Left ventricle myocardium inferior (tissue), 1 donor: ENCODE measurements at places on chromosomes 4 and X.

GRCh38 chrX:11996810-11997209 is 141.5 kb upstream of the FRMPD4 start:
- DNase-seq = no peak

GRCh38 chr4:185716141-185716551 is 95.8 kb downstream of the SORBS2 start:
- DNase-seq = no peak

DNA sequence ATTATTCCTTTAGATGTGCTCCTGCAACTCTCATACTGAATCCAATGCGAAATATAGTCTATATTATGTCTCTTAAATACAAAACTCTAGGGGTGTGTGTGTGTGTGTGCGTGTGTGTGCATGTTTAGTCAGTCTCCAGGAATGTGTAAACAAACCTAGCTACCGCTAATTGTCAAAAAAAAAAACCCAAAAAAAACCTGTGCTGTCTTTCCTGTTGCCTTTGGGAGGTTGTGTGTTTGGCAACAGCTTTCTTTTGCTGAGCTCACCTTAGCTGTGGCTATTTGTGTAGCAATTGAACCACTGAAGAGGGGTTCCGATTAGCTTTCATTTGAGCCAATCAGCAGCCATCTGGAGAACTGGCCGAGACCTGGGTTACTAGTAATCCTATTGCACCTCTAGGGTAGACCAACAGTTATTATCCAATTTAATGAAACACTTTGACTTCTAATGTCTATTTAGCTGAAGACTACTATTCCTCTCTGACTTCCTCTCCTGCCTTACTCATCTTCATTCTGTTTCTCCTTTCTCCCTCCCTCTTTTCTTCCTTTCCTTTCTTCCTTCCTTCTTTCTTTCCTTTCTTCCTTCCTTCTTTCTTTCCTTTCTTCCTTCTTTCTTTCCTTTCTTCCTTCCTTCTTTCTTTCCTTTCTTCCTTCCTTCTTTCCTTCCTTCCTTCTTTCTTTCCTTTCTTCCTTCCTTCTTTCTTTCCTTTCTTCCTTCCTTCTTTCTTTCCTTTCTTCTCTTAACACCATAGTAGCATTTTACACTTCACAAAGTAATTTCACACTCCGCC is 471.1 kb downstream of the GBA3 start:
- DNase-seq = no peak

DNA sequence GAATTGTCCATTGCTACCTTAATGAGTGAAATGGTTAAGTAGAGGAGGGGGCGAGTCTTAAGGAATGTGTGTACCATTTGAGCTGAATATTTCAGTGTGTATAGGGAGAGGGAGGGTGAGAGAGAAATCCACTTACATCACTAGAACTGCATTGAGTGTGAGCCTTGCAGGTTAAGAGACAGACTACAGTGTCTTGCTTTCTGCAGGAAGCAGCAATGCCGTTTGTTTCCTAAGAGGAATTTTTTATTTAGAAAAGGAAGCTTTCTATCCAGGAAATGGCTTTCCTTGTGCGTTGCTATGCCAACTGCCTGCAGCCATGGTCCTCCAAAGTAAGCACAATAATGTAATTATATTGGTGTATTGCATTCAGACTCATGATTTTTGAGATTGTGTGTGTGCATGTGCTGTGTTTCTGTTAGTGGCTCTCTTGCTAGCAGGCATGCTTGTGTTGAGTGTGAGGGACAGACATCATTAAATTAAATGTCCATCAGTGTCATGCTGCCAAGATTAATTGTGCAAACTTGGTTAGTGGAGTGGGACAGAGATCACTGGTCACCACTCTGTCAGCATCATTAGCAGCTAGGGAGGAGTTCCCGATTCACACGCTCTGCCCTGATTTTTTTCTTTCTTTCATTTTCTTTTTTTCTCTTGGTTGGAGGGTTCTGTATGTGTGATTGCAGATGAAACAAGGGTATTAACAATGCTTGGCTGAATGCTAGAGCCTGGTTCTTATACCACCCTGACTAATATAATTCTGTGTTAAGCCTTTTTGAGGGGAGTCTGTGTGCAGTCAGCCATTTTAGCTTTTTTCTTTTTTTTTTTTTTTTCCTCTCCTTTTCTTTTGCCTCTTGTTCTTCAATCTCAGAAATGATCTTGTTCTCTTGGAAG is 164.3 kb downstream of the RAPGEF2 start:
- no peak for DNase-seq

DNA sequence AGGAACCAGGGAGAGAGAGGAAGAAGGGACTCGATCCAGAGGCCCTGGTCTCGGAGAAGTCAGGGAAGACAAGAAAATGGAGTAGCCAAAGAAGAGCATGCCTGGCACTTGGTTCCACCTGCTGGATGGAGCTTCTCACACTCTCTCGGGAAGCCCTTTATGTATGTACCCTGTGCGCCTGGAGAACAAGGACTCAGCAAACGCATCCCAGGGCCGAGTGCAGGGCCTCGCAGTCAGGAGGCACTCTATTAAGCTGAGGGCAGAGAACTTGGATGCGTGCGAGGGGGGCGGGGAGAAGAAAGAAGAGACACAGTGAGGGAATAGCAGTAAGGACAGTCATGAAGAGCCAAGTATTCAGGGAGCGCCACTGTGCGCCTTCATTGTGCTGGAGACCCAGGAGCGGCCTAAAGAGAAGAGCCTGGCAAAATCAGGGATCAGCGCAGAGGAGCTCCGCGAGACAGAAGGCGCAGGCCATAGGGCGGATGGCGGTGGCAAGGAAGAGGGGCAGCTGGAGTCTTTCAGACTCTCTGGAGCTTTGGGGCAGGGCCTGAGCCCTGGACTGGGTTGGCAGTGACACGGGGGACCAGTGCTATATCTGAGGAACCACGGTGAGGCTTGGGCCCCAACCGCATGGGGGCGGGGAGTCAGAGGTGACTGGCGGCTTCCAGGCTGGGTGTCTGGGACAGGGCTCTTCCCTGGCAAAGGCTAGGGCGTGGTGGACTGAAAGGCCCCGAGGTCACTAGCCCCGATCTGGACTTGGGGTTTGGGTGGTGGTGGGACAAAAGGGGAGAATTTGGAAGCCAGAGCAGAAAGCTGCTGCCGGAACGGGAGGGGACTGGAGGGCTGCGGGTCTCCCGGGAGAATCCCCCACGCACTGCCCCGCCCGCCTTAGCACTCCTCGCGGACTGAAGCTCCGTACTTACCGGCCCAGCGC is 1.9 kb upstream of the SEPTIN6 start:
- no peak for DNase-seq

- DNase-seq = no peak
Observed at GRCh38 chrX:20382518-20383297, 116.0 kb upstream of the RPS6KA3 start.

GRCh38 chr4:168361365-168362024 is 42.9 kb upstream of the DDX60 start:
- DNase-seq = no peak

- DNase-seq = no peak
Observed at GRCh38 chrX:12814420-12814819, 23.2 kb downstream of the PRPS2 start.

DNA sequence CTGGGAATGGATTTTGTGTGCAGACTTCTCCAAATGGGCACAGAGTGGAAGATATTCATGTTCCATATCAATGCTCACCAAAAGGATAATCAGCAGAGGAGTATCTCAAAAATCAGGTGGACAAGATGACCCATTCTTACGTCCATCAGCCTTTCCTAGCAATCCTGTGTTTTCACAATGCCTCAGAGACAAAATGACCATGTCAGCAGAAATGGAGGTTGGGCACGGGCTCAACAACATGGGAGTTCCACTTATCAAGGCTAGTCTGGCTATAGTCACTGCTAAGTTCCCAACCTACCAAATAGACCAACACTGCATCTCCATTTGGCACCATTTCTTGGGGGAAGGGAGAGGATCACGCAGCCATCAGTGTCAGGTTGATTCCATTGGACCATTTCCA is 179.0 kb downstream of the COX7B2 start:
- no peak for DNase-seq

- DNase-seq = no peak
Observed at GRCh38 chr4:25050370-25051078, 19.8 kb upstream of the LGI2 start.

DNA sequence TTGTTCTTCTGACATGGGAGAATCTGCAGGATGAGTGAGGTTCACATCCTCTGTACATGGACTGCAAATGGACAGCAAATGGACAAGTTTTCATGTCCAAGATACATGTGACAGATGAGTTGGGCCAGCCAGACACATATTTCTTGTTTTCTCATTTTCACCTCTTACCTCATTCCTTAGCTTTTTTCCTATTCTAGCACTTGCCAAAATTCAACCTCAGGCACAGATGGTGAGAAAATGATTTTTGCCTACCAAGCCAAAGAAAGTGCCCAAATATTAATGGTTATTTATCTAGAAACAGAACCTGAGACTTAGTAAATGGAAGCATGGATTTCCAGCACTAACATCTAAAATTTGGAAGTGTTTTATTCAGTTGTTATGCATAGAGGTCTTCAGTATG is 402.2 kb downstream of the AFF2 start:
- no peak for DNase-seq

DNA sequence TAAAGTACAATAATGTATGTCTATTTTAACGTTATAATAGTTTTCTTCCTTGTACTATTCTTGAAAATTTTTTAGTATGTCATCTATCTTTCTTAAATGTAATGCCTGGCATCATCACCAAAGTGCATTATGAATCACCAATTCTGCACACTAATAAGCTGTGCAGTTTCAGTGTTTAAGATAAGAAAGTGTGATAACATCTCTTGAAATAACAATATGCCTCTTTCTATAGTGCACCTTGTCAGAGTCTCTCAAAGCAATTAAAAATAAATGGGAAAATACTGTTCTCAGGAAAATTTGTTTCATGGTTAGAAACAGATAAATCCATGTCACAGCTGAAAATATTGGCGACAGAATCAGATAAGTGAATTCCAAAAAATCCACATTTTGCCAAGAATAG is 457.4 kb upstream of the PCDH10 start:
- no peak for DNase-seq

GRCh38 chrX:26100421-26100920 is 37.7 kb upstream of the MAGEB18 start:
- no peak for DNase-seq

DNA sequence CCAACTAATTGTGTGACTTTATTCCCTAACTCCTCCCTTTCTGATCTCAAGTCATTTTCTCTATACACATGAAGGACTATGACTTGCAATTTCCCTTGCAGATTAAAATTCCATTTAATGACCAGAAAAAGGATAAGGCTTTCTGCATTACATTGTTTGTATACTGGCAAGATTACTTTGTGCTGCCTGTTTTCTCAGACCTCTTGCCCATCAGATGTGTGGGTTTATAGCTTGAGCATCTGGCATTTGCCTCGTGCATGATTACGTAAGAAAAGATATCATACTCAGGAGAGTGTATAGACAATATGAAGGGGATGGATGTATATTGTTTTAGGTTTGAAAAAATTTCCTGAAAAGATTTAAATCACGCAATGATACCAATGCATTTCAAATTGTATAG is 593.8 kb upstream of the SLIT2 start:
- DNase-seq = no peak

DNA sequence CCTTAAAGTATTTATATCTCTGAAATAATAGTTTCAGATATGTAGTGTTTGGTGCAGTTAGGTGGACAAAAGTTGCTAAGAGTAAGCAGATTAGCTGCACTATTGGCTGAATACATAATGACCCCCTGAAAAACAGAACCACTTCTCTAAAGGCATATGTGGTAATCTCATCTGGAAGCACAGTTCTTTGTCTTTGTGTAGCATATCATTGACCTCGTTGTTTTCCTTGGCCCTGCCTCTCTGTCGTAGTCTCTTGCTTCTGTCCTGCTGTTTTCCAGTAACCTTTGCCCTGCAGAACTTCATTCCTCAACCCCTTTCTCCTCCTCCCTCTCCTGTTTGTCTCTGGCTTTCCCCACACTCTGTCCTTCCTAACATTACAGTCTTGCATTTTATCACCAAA is 41.4 kb downstream of the JADE3 start:
- DNase-seq = no peak

DNA sequence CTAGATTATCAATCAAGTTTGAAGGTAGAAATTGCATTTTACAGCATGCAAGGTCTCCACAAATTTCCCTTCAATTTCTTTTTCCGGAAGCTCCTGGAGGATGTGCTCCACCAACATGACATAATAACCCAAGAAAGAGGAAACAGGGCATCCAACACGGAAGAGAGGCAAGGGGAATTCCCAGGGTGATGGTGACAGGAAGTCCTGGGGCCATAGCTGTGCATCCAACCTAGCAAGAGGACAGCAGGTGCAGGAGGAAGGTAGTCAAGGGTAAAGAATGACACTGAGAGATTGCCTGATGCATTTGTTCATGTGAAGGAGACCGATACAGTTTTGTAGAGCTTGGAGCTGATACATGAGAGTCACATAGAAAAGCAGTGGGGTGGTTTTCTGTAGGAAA is 115.7 kb upstream of the LSM6 start:
- no peak for DNase-seq

DNA sequence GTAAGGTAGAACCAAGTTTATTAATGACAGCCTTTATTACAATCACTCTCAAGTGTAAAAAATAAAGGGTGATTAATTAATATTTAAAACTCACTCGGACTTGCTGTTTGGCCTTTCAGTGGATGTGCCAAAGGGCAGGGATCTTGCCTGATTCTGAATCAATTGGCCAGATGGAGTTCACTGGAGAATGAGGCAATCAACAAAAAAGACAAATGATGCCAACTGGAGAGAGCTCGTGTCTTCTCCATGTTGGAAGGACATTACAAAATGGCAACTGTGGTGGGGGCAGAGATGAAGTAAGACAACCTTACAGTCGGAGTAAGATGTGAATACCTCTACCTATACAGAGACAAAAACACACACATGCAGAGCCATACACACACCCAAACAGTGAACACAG is 188.0 kb downstream of the TSPAN5 start:
- DNase-seq = no peak

GRCh38 chr4:109850601-109851000 is 2.7 kb downstream of the LRIT3 start:
- DNase-seq = no peak

DNA sequence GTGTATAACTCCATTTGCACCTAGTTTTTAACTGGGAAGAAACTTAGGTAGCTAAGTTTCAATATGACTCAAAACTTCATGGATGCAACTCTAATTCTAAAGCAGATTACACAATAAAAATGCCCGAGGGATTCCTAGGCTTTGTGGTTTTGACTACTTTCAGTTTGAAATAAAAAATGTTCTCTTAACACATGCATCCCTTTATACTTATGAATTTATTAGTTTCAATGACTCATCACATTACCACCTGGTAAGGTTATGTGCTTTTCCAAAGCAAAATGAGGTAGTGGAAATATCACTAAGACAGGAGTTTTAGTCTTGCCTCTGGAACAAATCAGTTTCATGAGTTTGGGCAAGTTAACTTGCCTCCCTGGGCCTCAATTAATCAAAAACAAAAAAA is 125.5 kb downstream of the OPHN1 start:
- DNase-seq = no peak

GRCh38 chrX:9352243-9352642 is 112.6 kb upstream of the TBL1X start:
- no peak for DNase-seq

- DNase-seq = no peak
Observed at GRCh38 chr4:38500433-38500832, 163.6 kb upstream of the KLF3 start.

- no peak for DNase-seq
Observed at GRCh38 chr4:7673121-7673520, 238.4 kb upstream of the PSAPL1 start.

GRCh38 chrX:40424259-40424658 is 156.5 kb upstream of the ATP6AP2 start:
- no peak for DNase-seq

GRCh38 chr4:187562345-187562744 is 433.2 kb upstream of the ZFP42 start:
- DNase-seq = no peak
